ENCODE measurements at places on chromosomes 4 and X. TPM values are rescaled to one million over a fixed set of nuclear protein-coding genes. Genes with fewer than 3 reads are reported as not detected.

Gene TLR3
- 1.6 TPM for total RNA-seq

DNA sequence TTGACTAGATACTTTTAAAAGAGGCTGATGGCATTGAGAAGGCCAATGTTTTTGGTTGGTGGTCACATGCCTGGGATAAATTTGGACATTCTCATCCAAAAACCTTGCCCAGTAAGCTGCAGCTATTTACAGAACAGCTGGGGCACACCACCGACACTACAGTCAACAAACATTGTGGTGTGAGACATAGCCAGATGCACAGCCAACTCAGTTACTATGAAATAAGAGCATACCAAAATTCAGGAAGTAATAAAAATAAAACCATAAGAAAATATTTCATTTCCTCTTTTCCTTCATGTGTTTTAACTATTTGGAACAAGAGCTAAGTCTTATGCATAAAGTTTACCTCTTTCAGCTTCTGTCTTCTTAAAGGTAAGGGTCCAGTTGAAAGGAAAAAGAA lies 8.8 kb downstream of the PPM1K start:
- no peak overlapping the region for H3K4me3 ChIP-seq
- H3K27me3 ChIP-seq: no peaks in the 10 kb centered on the region
- peaks cover 21% of the 10 kb centered on the region for H3K4me1 ChIP-seq
- H3K36me3 ChIP-seq: peaks cover 5% of the 10 kb centered on the region
- no peak overlapping the region for H3K27ac ChIP-seq

DNA sequence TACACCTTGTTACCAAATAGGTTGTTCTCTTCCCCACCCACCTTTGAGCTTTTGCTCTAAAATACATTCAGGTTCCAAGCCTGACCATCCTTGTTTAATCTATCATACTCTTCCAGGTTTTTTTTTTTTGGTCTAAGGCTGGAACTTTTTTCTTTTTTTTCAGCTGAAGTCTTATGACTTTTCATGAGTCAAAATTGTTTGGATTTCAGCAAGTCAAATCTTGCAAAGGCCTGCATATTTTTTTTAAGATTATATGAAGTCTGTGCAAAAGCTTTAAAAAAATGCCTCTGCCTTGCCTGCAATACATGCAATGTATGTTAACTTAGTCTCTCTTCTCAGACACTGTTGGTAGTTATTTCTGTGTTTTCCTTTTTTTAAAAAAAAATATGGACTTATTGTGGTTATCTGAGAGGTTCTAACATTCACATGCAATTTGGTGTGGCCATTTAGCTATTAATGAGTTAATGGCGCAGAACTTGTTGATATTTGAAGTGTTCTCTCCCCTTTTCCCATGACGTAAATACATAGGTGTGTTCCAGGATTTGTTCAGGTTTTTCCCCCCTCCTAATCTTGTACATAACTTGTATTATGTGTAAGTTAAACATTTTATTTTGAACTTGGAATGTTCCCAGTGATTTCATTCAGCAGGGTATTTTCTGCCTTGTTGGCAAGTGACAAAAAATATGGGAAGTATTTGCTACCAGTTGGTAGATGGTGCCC lies 58.7 kb downstream of the CCKAR start:
- H3K27ac ChIP-seq: no peak overlapping the region
- no peak for DNase-seq
- no peaks in the 10 kb centered on the region for H3K36me3 ChIP-seq
- no peak overlapping the region for H3K4me3 ChIP-seq

Gene GIMD1
- not detected for total RNA-seq

DNA sequence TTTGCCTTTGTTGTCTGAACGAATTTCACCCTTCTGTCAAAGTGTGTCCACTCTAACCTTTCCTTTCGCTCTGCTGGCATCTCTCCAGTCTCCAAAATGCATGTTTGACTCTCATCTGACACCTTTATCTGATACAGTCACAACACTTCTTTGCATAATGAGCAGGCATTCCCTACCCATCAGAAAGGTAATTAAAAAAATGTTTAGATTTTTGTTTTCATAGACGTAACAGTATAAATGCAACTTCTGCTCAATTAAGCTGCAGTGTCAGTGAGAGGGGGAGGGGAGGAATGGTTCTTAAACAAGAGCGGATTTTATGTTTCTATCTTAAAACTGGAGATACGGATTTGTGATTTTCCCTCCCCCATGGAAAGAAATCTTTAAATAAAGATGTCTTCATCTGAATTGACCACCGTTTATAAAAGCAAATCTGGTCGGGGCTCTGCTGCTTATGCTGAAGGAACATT lies 70.2 kb downstream of the CXXC4 start:
- H3K27ac ChIP-seq: no peak overlapping the region
- no peak for DNase-seq
- H3K4me3 ChIP-seq: no peak overlapping the region

Gene APLN
- total RNA-seq: 2.6 TPM

Gene GUCY1A1
- total RNA-seq: not detected

- no peaks in the 10 kb centered on the region for H3K27me3 ChIP-seq
- no peak overlapping the region for H3K27ac ChIP-seq
- H3K4me1 ChIP-seq: no peaks in the 10 kb centered on the region
- H3K36me3 ChIP-seq: no peaks in the 10 kb centered on the region
Observed at GRCh38 chr4:24876431-24876830, 36.4 kb downstream of the CCDC149 start.

Gene TMEM185A
- 35.1 TPM for total RNA-seq

DNA sequence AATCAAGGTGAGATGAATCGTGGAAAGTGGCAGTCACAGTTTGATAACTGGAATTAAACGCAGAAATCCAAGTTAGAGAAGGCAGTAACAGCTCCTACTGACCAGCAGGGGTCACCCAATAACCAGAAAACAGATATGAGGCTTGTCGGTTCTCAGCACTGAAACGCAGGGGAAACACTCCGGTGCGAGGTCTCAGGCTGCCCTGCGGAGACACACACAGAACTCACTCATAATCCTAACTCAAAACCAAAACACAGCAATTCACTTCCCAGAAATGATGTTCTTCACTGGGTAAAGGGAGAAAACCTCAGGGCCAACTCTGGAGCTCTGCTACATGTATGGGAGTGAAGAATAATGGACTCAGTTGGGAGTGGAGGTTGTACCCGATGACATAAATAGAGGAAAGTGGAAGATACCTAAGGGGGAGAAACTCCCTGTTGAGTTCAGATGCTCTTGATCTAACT lies 384.4 kb downstream of the RAPGEF2 start:
- H3K36me3 ChIP-seq: no peaks in the 10 kb centered on the region
- peaks cover 20% of the 10 kb centered on the region for H3K27me3 ChIP-seq
- no peak overlapping the region for H3K4me3 ChIP-seq
- H3K27ac ChIP-seq: no peak overlapping the region
- H3K4me1 ChIP-seq: no peaks in the 10 kb centered on the region
- peak; percentile 48 for DNase-seq

DNA sequence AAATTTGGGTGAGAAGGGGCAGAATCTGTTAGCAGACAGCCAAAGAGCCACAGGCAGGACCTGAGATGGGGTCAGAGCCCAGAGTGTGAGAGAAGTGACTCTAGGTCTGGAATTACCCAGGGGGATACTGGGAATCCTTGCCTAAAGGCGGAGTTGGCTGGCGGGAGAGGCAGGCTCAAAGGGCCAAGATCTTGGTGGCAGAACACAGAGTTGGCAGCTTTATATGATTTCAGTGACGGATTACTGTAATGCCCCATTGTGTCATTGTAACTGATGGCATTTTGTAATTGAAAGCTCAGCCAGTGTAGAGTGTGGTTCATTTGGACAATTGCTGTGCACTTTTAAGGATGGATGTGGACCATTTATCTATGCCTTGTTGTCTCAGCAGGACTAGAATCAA lies 77.3 kb downstream of the SMIM20 start:
- H3K27ac ChIP-seq: no peak overlapping the region
- H3K36me3 ChIP-seq: no peaks in the 10 kb centered on the region
- DNase-seq: no peak
- H3K27me3 ChIP-seq: no peaks in the 10 kb centered on the region

DNA sequence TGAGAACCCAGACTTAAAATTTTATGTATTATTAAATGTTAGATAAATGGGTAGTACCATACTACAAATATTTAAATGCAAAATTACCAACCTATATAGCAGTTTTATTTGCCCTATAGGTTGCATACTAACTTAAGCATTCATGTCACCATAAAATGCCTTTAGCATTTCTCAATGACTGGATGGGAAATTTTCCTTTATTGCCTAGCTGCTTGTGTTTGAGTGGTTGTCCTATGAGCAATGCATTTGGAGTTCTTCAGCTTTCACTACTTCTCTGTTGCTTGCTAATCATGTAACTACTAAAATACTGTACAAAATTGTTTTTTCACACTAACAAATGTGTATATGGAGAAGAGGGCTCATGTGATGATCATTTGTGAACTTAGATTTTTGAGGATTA lies 44.2 kb upstream of the CEP135 start:
- no peak for DNase-seq
- H3K27ac ChIP-seq: no peak overlapping the region
- H3K36me3 ChIP-seq: peaks cover 29% of the 10 kb centered on the region
- no peaks in the 10 kb centered on the region for H3K27me3 ChIP-seq

Gene ARHGEF38
- total RNA-seq: not detected

DNA sequence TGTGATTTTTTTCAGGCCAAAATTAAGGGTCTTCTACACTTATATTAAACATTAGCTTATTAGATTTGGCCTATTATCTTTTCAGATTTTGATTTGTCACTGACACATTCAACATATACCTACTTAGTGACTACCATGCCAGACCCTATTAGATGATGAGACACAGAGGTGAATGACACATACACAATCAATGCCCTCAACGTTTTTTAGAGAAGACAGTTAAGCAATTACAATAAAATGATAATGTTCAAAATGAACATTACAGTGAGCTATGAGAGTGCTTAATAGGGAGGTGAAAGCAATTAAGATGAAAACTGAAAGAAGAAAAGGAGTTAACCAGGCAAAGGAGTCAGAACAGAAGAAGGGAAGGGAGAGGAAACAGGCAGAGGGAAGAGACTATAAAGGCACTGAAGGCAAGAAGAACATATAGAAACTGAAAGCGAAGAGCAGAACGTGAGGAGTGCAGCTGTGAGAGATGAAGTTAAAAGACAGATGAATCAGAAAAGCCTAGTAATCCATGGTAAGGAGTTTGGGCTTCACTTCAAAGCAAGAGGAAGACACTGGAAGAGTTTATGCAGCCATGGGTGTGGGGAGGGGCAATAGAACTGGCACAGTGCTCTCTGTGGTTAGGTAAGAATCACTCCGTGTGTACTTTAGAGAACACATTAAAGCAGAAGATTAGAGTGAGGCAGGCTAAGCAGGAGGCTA lies 119.0 kb downstream of the REELD1 start:
- DNase-seq: peak; percentile 56
- peak overlapping the region; percentile 16 for H3K27ac ChIP-seq
- no peak overlapping the region for H3K4me3 ChIP-seq
- no peaks in the 10 kb centered on the region for H3K36me3 ChIP-seq
- no peaks in the 10 kb centered on the region for H3K27me3 ChIP-seq

DNA sequence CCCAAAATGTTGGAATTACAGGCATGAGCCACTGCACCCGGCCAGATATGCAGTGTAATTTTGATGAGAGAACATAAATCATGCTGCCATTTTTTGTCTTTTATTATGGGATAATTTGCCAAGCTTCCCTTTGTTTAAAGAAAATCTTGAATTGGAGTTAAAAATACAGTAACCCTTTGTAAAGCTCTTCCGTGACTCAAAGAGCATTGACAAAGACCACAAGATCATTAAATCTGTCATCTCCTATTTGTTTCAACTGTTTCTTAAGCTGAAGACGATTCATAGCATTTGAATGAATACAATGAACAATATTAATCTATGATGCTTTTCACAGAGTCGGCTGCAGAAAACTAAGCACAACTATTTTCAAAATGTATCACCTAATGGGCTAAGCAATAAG lies 132.6 kb downstream of the ANAPC4 start:
- H3K27ac ChIP-seq: no peak overlapping the region
- DNase-seq: no peak
- no peaks in the 10 kb centered on the region for H3K27me3 ChIP-seq
- H3K4me1 ChIP-seq: no peaks in the 10 kb centered on the region
- no peaks in the 10 kb centered on the region for H3K36me3 ChIP-seq

DNA sequence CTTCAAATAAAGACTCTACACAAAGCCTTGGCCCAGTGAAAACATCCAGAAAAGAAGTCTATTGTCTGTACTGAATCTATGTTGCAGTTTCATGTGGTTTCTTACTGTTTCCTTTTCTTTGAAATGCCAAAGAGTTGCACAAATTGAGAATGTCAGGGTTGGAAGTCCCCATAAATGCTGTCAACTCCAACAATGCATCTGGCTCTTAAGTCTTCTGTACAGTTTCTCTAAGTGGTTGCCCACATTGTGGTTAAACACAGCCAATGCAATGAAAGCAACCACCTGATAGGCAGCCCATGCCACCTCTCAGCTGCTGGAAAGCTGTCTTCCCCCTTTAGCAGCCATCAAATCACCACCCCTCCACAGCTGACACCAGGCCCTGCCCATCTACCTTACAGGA lies 67.2 kb upstream of the C1GALT1C1 start:
- no peaks in the 10 kb centered on the region for H3K27me3 ChIP-seq
- H3K4me3 ChIP-seq: no peak overlapping the region
- H3K27ac ChIP-seq: no peak overlapping the region
- no peaks in the 10 kb centered on the region for H3K4me1 ChIP-seq

Gene ZIC3
- total RNA-seq: not detected

Gene ADRA2C
- total RNA-seq: not detected

- peaks cover 31% of the 10 kb centered on the region for H3K36me3 ChIP-seq
- no peaks in the 10 kb centered on the region for H3K27me3 ChIP-seq
- DNase-seq: no peak
- no peak overlapping the region for H3K4me3 ChIP-seq
Observed at GRCh38 chr4:8475751-8476575, 35.4 kb downstream of the TRMT44 start.

GRCh38 chrX:46770000-46770816 lies 11.3 kb upstream of the SLC9A7 start:
- peak overlapping the region; percentile 86 for H3K27ac ChIP-seq
- no peaks in the 10 kb centered on the region for H3K27me3 ChIP-seq
- peaks cover 20% of the 10 kb centered on the region for H3K4me1 ChIP-seq
- no peak overlapping the region for H3K4me3 ChIP-seq

- DNase-seq: no peak
- H3K36me3 ChIP-seq: no peaks in the 10 kb centered on the region
- no peak overlapping the region for H3K27ac ChIP-seq
- no peak overlapping the region for H3K4me3 ChIP-seq
- H3K27me3 ChIP-seq: no peaks in the 10 kb centered on the region
Observed at GRCh38 chr4:158170691-158171561, 1.9 kb downstream of the GASK1B start.

GRCh38 chrX:104376937-104377336 lies 122.2 kb upstream of the ESX1 start:
- H3K27me3 ChIP-seq: no peaks in the 10 kb centered on the region
- H3K4me3 ChIP-seq: no peak overlapping the region
- no peak overlapping the region for H3K27ac ChIP-seq
- DNase-seq: no peak
- H3K4me1 ChIP-seq: no peaks in the 10 kb centered on the region

Data from SJSA1 (cell line).